Umbilical cord (tissue), 2 donors: ENCODE measurements at places on chromosomes 3 and 15. TPM values are rescaled to one million over a fixed set of nuclear protein-coding genes. Genes with fewer than 3 reads are reported as not detected.

- no peak for DNase-seq
These were observed 46.2 kb upstream of the IREB2 start for GRCh38 chr15:78391781-78392180.

- DNase-seq: no peak
These were observed 3.9 kb upstream of the SENP2 start for GRCh38 chr3:185582236-185582635.

DNA sequence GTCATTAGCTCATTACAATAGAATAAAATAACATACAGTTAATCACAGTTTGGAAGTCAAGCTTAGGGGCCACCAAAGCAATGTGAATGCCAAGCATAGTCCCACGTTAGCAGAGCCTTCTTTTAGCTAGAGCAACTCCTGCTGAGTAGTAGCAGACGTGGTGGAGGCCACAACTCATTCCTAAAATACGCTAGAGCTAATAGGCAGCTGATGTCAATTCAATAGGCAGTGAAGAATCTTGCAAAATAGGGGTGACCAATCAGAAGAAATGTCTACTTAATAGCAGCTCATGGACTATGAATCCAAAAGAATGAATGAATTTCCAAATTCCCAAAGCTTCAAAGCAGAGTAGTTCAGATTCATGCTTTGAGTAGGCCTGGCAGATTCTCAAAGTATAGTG lies 292.9 kb upstream of the RORA start:
- DNase-seq: no peak

GRCh38 chr3:9203317-9203716 lies 46.1 kb downstream of the SRGAP3 start:
- DNase-seq: no peak

GRCh38 chr3:37387462-37387861 lies 213.1 kb upstream of the LRRFIP2 start:
- no peak for DNase-seq

GRCh38 chr3:128343287-128344051 lies 123.2 kb downstream of the DNAJB8 start:
- DNase-seq: peak; percentile 67

- DNase-seq: peak; percentile 15
These were observed 58.5 kb downstream of the DCUN1D1 start for GRCh38 chr3:182921665-182922355.

GRCh38 chr3:32422943-32423342 lies 31.3 kb downstream of the CMTM7 start:
- DNase-seq: no peak

GRCh38 chr3:115576325-115576875 lies 46.9 kb upstream of the GAP43 start:
- DNase-seq: no peak

- peak; percentile 11 for DNase-seq
These were observed 9.7 kb downstream of the ATP8B4 start for GRCh38 chr15:50109076-50109987.

DNA sequence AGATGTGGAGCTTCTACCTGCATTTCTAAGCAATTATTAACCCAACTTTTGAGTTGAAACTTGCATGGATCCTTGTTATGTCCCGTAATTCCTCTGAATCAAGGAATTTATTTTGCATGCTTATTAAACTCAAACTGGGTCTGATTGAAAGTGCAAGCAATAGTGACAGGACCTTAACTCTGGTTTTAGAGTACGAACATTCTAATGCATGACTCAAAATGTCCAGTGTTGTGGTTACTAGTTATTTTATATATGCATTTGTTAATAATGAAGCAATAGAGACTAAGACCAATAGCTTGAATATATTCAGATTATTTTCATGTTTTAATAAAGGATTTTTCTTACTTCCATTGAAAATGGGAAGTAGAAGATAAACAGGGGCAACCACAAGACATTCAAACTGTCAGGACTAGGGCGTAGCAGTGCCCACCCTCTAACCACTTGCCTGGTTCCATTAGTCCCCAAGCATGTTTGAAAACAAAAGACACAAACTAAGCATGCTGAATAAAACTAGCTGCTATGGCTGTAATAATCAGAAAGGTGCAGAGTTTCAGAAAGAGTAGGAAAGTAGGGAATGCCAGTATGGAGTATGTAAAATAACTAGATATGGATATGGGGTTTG lies 28.1 kb downstream of the OIP5 start:
- DNase-seq: no peak

DNA sequence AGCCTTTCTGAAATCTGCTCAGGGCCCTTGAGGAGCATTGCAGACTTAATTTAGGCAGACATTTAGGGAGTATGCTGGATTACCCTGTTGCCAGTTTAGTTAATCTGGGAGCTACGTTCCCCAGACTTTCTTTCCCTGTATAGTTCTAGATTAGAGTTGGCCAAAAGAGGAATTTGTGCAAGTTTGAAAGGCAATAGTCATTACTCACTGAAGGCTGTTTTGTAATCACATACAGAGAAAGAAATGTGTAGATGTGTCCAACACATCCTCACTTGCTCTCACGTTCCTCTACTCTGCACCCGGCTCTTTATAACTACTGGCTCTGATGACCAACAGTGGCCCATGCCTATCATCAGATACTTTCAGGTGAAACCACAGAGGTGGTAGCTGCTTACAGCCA lies 24.2 kb downstream of the MASP1 start:
- DNase-seq: no peak

DNA sequence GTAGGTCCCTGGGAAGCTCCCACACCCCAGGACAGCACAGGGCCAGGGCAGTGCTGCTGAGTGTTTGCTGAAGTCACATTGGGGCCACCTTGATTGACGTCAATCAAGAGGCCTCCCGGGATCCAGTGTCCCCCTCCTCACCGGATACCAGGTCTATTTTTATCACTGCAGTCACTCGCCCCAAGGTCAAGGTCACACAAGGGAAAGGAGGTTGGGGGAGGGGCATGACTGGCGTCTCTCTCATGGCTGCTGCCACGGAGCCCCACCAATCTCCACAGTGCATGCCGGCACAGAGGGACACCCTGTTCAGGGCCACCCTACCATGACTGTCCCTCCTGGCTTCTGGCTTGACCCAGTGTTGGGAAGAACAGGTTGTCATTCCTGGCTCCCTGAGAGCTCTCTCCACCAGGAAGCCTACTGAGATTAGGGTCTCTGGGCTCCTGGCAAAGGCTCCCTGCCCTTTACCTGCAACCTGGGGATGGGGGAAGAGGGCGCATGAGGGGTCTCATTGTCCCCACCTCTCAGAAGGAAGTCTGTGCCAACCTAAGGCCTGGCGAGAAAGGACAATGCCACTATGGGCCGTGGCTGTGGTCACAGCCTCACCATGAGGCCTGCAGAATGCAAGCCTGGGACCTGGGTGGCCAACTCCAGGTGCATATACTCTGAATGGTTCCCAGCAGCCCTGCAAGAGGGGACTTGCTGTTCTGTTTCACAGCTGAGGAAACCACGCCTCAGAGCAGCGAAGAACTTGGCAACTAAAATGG lies 1.5 kb downstream of the MYL3 start:
- DNase-seq: no peak

DNA sequence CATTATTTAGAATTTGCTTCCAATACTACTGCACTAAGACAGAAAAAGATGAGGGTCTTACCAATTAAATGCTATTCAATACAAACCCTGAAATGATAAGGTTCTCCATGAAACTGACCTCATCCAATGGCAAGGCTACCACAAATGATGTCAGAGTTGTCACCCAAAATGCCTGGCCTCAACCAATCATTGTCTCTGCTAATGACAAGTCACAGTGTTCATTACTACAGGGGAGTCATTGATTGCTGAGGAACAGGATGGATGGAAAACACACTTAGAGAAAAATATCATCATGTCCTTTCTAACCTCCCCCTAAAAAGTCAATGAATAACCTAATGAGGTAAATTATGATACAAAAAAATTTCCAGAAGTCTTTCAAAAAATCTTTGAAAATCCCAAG lies 91.0 kb downstream of the FOXP1 start:
- DNase-seq: no peak

- DNase-seq: no peak
These were observed 81.6 kb downstream of the FBN1 start for GRCh38 chr15:48563934-48564333.

- no peak for DNase-seq
These were observed 30.7 kb upstream of the SLC24A5 start for GRCh38 chr15:48090115-48090514.

The CX3CR1 gene
- total RNA-seq: 6.5 TPM

The GHRL gene
- total RNA-seq: not detected

The SMAD6 gene
- 45.5 TPM for total RNA-seq

The TPRA1 gene
- total RNA-seq: 29.1 TPM

The NOP10 gene
- total RNA-seq: 79.7 TPM

The TRPM1 gene
- 6.0 TPM for total RNA-seq

The TRH gene
- total RNA-seq: not detected

The COL6A5 gene
- total RNA-seq: 3.6 TPM

The VIPR1 gene
- 4.1 TPM for total RNA-seq

The TMEM207 gene
- total RNA-seq: 1.2 TPM

The PLSCR2 gene
- not detected for total RNA-seq

The FBXW12 gene
- 6.0 TPM for total RNA-seq

The CASR gene
- total RNA-seq: 1.4 TPM

The EIF2B5 gene
- total RNA-seq: 24.3 TPM
